ENCODE measurements at places on chromosomes 13 and 19.

- DNase-seq: no peak
Observed at GRCh38 chr19:3324405-3324856, 42.0 kb upstream of the NFIC start.

- no peak for DNase-seq
Observed at GRCh38 chr13:93309886-93310523, 83.4 kb downstream of the GPC6 start.

- no peak for DNase-seq
Observed at GRCh38 chr19:33628921-33629825, 7.4 kb downstream of the CHST8 start.

- no peak for DNase-seq
Observed at GRCh38 chr13:113052971-113053370, 52.6 kb upstream of the F7 start.

GRCh38 chr13:80030491-80030890 is 310.4 kb downstream of the SPRY2 start:
- DNase-seq: no peak

- DNase-seq: no peak
Observed at GRCh38 chr13:113989585-113990300, 15.9 kb upstream of the C13orf46 start.

GRCh38 chr19:5397804-5398692 is 57.2 kb upstream of the ZNRF4 start:
- DNase-seq: no peak

DNA sequence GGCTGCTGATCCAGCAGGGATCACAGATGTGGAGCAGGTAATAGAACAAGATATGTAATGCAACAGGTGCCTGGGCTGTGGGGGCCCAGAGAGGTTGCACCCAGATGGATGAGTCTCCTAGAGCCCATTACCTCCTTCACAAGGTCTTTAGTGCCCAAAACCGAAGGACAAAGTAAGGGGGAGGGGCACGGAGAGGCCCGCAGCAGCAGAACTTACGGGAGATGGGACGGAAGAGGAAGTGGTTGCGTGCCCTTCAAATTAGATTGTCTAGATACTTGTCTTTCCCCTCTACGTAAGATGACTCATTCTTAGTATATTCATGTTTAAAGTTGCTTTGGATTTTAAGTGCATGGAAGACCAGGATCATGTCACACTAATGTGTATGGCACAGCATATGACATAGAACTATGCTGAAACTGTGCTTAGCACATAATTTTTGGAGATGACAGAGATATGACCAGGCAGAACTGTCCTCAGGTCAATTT is 5.7 kb upstream of the MRPS31 start:
- DNase-seq: no peak
